ENCODE measurements at places on chromosomes 11 and 22.

DNA sequence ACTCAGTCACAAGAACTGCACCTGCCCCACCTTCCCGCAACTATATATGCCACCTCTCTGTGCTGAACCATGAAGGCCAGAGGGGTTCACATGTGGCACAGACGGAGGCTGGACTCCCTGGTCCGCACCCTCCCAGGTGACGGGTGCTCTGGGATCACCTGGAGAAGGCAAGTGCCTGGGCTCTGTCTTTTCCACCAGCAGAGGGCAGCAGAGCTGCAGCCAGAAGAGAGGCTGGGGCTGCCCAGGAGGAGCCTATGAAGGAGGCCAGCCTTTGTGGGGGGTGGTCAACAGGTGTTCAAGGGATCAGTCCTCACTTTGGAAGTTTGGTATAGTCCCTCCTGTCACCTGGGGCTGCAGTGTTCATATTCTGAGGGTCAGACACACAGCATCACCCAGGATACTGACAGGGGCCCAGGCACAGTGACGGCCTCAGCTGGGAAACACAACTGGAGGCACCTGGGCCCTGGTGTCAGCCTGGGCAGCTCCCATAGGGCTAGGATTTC is 39.2 kb upstream of the IGLL5 start:
- peak; percentile 25 for DNase-seq

- no peak for DNase-seq
Observed at GRCh38 chr11:64218628-64219353, 7.2 kb downstream of the TRPT1 start.

DNA sequence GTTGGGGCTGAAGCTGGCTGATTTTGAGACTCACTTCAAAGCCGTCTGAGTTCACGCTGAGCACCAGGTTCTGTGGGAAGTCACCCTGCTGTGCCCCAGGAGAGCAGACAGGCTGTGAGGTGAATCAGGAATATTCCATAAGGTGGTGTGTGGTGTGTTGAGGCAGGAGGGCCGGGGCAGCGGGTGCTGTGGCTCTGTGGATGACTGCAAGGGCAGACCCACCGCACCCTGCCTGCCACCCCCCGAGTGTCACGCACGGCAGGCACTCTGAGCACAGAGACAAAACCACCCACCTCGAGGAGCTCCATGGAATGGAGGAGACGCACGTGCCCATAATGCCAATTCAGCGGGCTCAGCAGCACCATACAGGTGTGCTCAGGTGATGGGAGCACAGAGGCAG is 147.8 kb downstream of the PKNOX2 start:
- no peak for DNase-seq

GRCh38 chr22:35407362-35407761 is 7.4 kb downstream of the MCM5 start:
- no peak for DNase-seq

DNA sequence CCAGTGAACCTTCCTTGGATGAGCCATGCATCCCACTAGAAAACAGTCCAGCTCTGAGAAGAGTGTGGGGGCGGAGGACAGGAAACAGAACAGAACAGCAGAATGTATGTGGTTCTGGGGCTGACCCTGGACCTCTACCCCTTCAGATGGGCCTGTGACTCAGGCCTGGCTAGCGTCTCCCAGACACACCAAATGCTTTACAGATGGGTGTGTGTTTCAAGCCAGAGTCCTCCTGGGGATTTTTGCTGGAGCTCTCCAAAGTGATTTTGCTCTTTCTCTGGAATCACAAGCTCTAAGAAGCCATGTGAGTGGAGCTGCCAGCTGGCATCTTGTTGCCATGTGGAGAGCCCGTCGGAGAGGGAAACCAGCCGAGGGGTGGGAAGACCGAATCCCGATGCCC is 13.2 kb upstream of the C1QTNF4 start:
- no peak for DNase-seq

DNA sequence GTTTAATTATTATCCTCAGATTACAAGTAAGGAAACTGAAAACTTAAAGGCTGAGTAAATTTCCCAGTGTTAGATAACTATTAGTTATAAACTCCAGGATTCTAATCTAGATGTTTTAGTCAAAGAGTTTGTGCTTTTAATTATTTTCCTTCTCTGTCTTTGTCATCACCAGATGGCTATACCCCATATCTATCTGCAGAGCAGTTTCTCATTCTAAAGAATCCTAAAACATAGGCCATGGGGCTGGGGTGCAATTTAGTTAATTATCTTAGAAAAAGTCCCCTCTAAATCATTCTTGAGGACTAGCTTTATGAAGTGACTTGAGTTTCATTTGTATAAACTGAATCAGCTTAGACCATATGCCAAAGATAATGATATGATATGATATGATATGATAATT is 556.3 kb upstream of the ANO5 start:
- DNase-seq: no peak

- no peak for DNase-seq
Observed at GRCh38 chr11:14254533-14255237, 104.3 kb downstream of the RRAS2 start.

GRCh38 chr11:24453129-24453718 is 43.6 kb upstream of the LUZP2 start:
- no peak for DNase-seq

DNA sequence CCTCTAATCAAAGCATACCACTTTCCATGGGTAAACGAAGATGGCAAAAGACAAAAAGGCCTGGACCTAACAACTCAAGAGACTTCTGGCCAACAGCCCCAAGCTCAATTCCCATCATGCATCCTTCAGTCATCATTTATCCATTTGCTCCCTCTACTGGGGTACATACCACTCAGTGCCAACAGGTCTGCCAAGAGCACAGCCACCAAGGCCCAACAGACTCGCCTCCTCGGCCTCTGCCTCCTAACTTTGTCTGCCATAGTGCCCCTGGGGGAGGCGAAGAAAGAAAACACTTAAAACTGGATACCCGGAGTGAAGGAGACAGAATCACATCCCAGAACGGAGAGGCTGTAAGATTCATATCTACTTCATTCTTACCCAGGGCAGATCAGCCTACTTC is 1.1 kb downstream of the HYOU1 start:
- DNase-seq: peak; percentile 62
